ENCODE measurements at places on chromosomes 7 and 10. TPM values are rescaled to one million over a fixed set of nuclear protein-coding genes. Genes with fewer than 3 reads are reported as not detected.

- no peak overlapping the region for H3K4me3 ChIP-seq
- no peak overlapping the region for H3K27ac ChIP-seq
- no peaks in the 10 kb centered on the region for H3K27me3 ChIP-seq
- peak; percentile 68 for DNase-seq
- no peaks in the 10 kb centered on the region for H3K4me1 ChIP-seq
- H3K36me3 ChIP-seq, result no peaks in the 10 kb centered on the region
Measured at GRCh38 chr7:39016609-39017008, 38.9 kb downstream of the POU6F2 start.

GRCh38 chr7:121803039-121803438 is 69.9 kb upstream of the PTPRZ1 start:
- DNase-seq, result no peak
- no peak overlapping the region for H3K4me3 ChIP-seq
- no peaks in the 10 kb centered on the region for H3K4me1 ChIP-seq
- no peaks in the 10 kb centered on the region for H3K36me3 ChIP-seq
- H3K27me3 ChIP-seq, result no peaks in the 10 kb centered on the region

The UMAD1 gene
- total RNA-seq, result 18.0 TPM

- no peaks in the 10 kb centered on the region for H3K27me3 ChIP-seq
- H3K4me3 ChIP-seq, result no peak overlapping the region
- no peak overlapping the region for H3K27ac ChIP-seq
- no peaks in the 10 kb centered on the region for H3K36me3 ChIP-seq
- H3K4me1 ChIP-seq, result peaks cover 13% of the 10 kb centered on the region
Measured at GRCh38 chr10:114395366-114396022, 8.8 kb downstream of the AFAP1L2 start.

The ZNF487 gene
- 5.6 TPM for total RNA-seq

The DBNL gene
- 93.7 TPM for total RNA-seq

The CTTNBP2 gene
- 6.3 TPM for total RNA-seq

- H3K27me3 ChIP-seq, result no peaks in the 10 kb centered on the region
- no peak overlapping the region for H3K27ac ChIP-seq
- H3K4me1 ChIP-seq, result no peaks in the 10 kb centered on the region
Measured at GRCh38 chr10:122780391-122780790, 65.3 kb downstream of the CUZD1 start.

- H3K4me1 ChIP-seq, result peaks cover 25% of the 10 kb centered on the region
- no peaks in the 10 kb centered on the region for H3K36me3 ChIP-seq
- H3K27me3 ChIP-seq, result no peaks in the 10 kb centered on the region
- H3K4me3 ChIP-seq, result peak overlapping the region; percentile 83
Measured at GRCh38 chr7:5425507-5426225, 2.0 kb upstream of the TNRC18 start.

GRCh38 chr7:135789956-135790355 is 41.3 kb upstream of the FAM180A start:
- no peaks in the 10 kb centered on the region for H3K27me3 ChIP-seq
- no peaks in the 10 kb centered on the region for H3K36me3 ChIP-seq
- H3K4me3 ChIP-seq, result no peak overlapping the region
- DNase-seq, result no peak
- peaks cover 5% of the 10 kb centered on the region for H3K4me1 ChIP-seq
- no peak overlapping the region for H3K27ac ChIP-seq

DNA sequence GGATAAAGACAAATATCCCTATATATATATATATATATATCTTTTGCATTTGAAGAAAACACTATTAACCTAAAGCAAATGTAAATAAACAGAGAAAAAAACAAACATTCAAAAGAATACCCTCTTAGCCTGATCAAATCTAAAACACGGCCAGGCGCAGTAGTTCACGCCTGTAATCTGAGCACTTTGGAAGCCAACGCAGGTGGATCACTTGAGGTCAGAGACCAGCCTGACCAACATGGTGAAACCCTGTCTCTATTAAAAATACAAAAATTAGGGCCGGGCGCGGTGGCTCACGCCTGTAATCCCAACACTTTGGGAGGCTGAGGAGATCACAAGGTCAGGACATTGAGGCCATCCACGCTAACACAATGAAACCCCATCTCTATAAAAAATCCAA is 9.2 kb downstream of the ANXA7 start:
- no peak overlapping the region for H3K27ac ChIP-seq
- H3K36me3 ChIP-seq, result peaks cover 9% of the 10 kb centered on the region
- H3K4me1 ChIP-seq, result peaks cover 4% of the 10 kb centered on the region
- H3K4me3 ChIP-seq, result no peak overlapping the region
